Activated T-cell treated with anti-CD3 and anti-CD28 coated beads, Interleukin-2, amount 50 U/mL, for 48 hours (primary cell): ENCODE measurements at places on chromosomes 2 and 18.

DNA sequence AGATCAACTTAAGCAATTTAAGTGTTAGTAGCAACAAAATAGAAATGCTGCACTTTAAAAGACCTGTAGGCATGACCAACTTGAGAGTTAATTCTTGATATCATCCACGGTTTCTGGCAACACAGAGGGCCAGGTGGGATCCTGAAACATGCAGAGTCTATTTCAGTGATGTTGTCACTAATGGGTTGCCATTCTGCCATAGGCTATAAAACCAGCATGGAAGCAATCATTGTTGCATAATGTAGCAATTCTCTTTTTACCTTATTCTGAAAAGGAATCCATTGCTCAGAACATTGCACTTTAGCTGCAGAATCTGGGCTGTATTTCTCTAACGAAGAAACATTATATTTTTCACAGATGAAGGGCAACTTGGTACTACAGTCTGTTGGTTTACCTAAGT, 53.9 kb upstream of the CD302 start:
- DNase-seq, result no peak

DNA sequence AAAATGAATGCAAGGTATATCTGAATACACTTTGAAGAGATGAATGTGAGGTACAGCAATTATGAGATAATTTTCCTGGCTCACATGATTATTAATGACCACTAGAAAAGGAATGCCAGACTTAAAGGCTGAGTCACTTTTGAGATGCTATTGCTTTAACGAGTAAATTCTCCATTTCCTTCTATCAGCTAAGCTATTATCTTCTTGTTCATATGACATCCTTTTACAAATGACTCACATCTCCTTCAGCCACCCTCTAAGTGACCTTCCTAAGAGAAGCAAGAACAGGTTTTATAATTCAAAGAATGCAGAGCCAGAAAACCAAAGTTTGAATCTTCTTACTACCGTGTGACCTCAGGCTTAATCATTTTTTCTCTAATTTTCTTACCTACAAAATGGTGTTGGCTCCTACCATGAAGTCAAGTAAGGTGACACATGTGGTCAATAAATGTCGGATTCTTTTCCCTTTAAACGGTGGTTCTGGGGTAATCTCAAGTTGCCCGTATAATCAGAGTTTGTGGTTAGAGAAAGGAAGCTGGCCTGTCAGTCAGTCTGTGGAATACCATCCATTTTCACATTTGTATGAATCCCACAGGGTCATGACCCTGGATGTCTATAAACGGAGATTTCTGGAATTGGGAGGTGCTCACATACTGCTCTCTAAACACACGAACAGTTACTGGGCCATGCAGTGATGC, 184.0 kb upstream of the PID1 start:
- no peak for DNase-seq

GRCh38 chr2:168643979-168644378, 158.5 kb upstream of the NOSTRIN start:
- no peak for DNase-seq

DNA sequence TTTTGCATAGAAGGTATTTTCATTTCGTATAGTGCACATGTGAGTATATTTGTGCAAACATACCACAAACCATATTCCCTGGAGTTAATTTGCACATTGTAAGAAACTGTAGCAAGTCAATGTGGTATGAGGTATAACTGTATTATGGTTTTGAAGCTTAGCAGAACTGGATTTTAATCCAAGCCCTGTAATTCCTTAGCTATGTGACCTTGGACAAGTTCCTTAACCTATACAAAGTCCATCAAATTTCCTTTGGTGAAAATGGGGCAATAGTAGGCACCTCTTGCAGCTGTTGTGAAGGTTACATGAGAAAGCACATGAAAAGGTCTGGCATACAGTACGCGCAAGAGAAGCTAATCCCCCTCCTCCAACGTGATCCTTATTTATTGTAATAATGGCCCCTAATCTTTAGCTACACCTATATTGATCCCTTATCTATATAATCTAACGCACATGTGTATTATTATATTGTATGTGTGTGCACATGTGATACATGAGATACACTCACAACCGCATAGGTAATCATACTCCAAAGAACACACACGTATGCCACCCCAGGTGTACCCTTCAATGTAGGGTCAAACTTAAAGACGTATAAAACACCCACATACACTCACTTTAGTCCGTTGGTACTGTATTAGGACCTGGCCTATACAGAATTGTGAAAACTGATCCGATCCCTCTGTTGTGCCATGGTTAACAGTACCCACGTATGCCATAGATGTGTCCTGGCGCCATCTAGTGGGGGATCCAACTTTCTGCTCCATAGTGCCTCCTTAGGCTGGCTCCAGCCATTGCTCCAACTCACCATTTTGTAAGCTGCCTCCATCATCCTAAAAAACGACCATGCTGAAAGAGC, 402.9 kb upstream of the SLC14A2 start:
- peak; percentile 84 for DNase-seq

DNA sequence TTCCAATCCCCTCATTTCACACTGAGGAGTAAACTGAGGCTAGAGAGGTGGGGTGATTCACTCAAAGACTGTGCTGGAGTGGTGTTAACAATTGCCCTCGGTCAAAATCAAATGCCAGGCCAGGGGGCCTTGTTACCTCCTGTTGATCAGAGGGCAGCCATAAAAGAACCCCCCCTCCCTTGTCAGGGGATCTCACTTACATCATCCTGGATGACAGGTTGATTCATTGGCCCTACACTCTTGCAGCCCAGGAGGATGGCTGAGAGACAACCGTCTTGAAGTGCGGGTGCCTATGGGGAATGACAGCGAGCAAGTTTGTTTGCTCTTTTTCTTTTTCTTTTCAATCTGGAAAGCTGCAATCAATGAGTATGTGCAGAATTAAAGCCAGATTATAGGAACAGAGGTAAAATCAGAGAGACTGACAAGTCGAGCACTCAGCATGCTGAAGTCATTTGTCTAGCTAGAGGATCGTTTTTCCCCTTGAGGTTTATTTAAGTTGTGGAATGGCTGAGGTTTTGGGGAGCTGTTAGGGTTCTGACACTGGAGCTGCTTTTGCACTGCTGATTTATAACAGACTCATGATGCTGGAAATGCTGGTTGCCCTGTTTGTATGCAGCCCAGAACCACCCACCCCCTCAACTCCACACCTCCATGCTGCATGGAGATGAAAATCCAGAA, 26.4 kb upstream of the NRP2 start:
- no peak for DNase-seq

GRCh38 chr2:202064171-202064880, 8.7 kb upstream of the KIAA2012 start:
- DNase-seq, result peak; percentile 26

- DNase-seq, result no peak
Observed at GRCh38 chr2:168434146-168434545, 21.9 kb upstream of the CERS6 start.

- DNase-seq, result no peak
Observed at GRCh38 chr2:175036582-175037018, 31.4 kb upstream of the CHN1 start.

- no peak for DNase-seq
Observed at GRCh38 chr2:215027779-215028178, 110.6 kb downstream of the ABCA12 start.
